ENCODE measurements at places on chromosomes 12 and 14. TPM values are rescaled to one million over a fixed set of nuclear protein-coding genes. Genes with fewer than 3 reads are reported as not detected.

Gene GUCY2C
- not detected for total RNA-seq

DNA sequence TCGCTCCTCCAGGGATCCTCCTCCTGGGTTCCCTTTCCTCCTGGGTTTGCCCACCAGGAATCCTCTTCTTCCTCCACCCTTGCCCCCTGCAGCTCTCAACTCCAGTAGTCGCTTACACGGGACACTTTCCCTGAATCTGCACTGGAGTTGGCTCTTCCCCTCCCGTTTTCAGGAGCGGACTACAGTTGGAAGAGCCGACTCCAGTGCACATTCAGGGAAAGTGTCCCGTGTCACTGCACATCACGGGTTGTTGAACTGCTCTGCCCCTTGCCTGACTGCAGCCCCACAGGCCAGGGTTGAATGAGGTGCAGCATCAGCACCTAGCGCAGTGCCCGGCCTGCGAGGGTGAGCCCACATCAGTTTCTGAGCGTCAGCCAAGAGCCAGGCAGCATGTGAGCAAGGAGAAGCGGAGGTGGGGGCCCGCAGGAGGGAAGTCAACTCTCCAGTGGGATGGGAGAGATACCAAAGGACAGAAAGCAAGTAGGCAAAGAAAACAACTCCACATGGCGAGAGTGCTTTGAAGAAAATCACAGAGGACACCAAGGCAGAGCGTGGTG is 13.1 kb downstream of the RAPGEF3 start:
- DNase-seq = no peak
- H3K4me1 ChIP-seq = no peaks in the 10 kb centered on the region
- no peak overlapping the region for H3K4me3 ChIP-seq
- no peak overlapping the region for H3K27ac ChIP-seq

- H3K4me3 ChIP-seq = no peak overlapping the region
- DNase-seq = no peak
- H3K27ac ChIP-seq = no peak overlapping the region
Observed at GRCh38 chr14:98120831-98121464, 1151.0 kb downstream of the BCL11B start.

Gene PHETA1
- 25.3 TPM for total RNA-seq

Gene FBLN5
- 20.5 TPM for total RNA-seq

DNA sequence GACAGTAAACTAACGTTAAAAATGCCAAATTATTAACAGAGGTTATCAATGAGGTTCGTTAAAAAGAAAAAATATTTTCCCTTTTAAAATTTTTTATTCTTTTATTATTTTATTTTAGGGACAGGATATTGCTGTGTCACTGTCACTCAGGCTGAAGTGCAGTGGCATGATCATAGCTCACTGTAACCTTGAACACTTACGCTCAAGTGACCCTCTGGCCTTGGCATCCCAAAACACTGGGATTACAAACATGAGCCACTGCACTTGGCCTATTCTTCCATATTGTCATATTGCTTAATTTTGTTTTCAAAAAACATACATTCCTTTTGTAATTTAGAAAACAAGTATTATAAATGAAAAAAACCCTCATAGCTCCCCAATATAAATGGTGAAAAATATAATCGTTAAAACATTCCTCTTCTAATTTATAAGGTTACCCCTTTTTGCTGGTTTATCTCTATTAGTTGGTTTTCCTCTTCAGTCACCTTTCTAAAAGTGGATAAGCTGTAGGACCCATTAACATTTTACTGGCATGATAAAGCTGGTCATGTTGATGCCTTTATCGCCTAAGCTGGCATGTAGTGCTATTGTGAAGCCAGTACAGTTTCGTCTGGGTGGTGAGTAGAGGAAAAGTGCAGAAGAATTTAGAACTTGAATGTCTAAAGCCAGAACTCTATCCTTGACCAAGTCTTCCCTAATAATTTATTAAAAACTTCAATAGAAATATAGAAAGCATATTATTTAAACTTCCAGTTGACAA is 27.6 kb downstream of the PDE3A start:
- H3K27me3 ChIP-seq = no peaks in the 10 kb centered on the region
- no peak overlapping the region for H3K27ac ChIP-seq
- no peak for DNase-seq
- H3K4me3 ChIP-seq = no peak overlapping the region

Gene TSHR
- 0.41 TPM for total RNA-seq

DNA sequence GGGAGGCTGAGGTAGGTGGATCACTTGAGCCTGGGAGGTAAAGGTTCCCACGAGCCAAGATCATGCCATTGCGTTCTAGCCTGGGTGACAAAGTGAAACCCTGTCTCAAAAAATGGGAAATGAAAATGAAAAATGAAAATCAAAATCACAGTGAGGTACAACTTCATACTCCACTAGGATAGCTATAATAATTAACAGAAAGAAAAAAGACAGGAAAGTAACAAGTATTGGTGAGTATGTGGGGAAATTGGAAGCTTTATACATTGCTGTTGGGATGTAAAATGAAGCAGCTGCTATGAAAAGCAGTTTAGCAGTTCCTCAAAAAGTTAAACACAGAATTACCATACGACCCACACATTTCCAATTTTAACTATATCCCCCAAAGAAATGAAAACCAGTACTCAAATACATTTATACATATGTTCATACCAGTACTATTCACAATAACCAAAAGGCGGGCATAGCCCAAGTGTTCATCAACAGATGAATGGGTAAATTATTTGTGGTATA is 22.2 kb downstream of the SGPP1 start:
- no peak overlapping the region for H3K27ac ChIP-seq
- H3K4me3 ChIP-seq = no peak overlapping the region
- H3K4me1 ChIP-seq = peaks cover 8% of the 10 kb centered on the region
- no peak for DNase-seq
- H3K36me3 ChIP-seq = no peaks in the 10 kb centered on the region
- H3K27me3 ChIP-seq = no peaks in the 10 kb centered on the region
